ENCODE measurements at places on chromosomes 2 and 18. TPM values are rescaled to one million over a fixed set of nuclear protein-coding genes. Genes with fewer than 3 reads are reported as not detected.

- DNase-seq = no peak
Observed at GRCh38 chr2:8697190-8697589, 15.3 kb downstream of the ID2 start.

- DNase-seq = no peak
Observed at GRCh38 chr2:189287982-189288521, 108.5 kb upstream of the COL5A2 start.

GRCh38 chr2:131425231-131425941 is 50.5 kb upstream of the TUBA3D start:
- DNase-seq = no peak

DNA sequence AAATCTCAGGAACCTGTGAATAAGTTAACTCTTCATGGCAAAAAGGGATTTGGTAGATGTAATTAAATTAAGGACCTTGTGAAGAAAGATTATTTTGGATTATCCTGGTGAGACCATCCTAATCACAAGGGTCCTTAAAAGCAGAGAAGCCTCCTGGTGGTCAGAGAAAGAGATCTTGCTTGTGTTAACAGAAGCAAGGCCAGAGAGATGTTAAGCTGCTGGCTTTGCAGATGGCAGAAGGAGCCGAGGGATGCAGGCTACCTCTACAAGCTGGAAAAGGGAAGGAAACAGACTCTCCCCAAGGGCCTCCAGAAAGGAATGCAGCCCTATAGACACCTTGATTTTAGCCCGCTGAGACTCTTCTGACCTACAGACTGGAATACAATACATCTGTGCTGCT is 197.0 kb downstream of the STK39 start:
- no peak for DNase-seq

GRCh38 chr2:170823088-170823897 is 6.6 kb downstream of the GAD1 start:
- peak; percentile 59 for DNase-seq

Gene RIT2
- not detected for total RNA-seq

Measured in right cardiac atrium (tissue), 5 donors.